Stimulated activated CD8-positive, alpha-beta memory T cell treated with anti-CD3 and anti-CD28 coated beads, Interleukin-12 subunit alpha, Interleukin-12 subunit beta, amount 100 ng/mL, for 1 hour (primary cell): ENCODE measurements at places on chromosomes 4 and X.

GRCh38 chrX:70183091-70183490, 5.8 kb downstream of the DGAT2L6 start:
- no peak for DNase-seq

GRCh38 chrX:118726887-118727685, at the start of gene IL13RA1:
IL13RA1 (plus strand) TSS chrX:118727606; CDS start chrX:118727639, 33 bp downstream.
- no peak for DNase-seq

- no peak for DNase-seq
Observed at GRCh38 chr4:177907736-177908424, 465.6 kb upstream of the AGA start.

DNA sequence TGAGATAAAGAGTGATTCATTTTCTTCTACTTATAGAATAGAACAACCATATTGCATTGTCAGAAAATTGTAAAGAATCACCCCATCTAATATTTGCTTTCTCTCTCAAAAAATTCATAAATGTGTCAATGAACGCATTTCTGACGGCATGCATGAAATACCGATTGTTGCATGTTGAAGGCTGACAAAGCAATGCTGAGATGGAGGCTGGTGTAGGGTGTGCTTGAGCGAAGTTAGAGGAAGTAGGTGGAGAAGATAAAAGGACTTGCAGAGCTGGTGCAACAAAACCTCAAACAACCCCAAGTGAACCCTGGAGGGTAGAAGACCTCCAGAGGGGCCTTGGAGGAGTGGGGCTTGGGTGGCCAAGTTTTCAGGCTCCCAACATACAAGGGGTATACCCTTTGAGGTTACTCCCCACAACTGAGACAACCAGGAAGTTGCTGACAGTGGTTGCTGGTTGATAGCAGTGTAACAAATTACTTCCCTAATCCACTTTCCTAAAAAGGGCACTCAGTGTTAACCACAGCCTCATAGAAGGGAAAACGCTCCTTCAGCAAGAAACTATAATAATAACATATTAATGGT, 452.7 kb downstream of the NLGN4X start:
- DNase-seq: no peak

DNA sequence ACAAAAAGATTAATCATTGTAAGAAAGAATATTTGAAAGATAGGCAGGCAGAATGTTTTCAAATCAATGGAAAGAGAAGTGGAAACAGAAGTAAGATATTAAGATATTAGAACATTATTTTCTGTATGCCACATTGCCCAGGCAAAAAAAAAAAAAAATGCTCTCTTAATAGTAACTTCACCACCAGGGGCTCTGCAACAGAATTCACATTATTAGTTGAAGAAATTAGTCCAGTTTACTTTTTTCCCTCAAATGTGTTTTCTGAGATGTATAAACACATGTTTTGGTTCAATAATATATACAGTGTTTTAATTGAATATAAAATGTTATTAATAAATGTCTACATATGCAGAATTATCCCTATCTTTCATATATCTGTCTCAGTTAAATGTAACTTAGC, 78.0 kb upstream of the ADAD1 start:
- DNase-seq: no peak

DNA sequence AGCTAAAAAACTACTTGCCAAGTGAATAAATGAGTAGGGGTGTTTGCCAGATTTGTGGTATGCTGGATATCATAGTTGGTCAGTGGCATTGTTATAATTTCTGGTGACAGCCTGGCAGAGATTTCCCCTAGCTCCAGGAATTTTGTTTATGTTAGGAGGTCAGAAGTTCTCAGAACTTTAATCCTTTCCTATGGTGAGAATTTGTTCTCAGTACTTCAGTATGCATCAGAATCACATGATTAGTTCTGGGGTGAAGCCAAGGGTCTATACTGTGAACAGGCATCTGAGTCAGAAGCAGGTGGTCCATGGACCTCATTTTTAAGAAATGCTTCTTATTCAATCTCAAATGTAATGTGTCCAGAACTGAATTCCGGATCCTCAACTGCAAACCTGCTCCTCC, 10.5 kb downstream of the RASSF6 start:
- no peak for DNase-seq

GRCh38 chr4:155684423-155684822, 17.8 kb downstream of the GUCY1A1 start:
- no peak for DNase-seq

- DNase-seq: no peak
Observed at GRCh38 chrX:120768681-120769080, 107.0 kb downstream of the CT47B1 start.

DNA sequence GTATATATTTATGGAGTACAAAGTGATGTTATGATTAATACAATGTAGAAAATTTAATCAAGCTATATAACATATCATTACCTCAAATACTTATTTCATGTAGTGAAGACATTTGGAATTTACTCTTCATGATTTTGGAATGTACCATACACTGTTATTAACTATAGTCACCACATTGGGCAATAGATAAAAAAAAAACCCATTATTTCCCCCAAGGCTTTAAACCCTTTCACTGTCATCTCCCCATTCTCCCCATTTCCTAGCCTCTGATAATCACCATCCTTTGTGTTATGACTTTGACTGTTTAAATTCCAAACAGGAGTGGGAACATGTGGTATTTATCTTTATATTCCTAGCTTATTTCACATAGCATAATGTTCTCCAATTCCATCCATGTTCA, 2189.1 kb upstream of the AGA start:
- no peak for DNase-seq

- DNase-seq: no peak
Observed at GRCh38 chr4:18366892-18367291, 345.3 kb upstream of the LCORL start.

GRCh38 chr4:26763063-26763462, 97.6 kb upstream of the STIM2 start:
- DNase-seq: no peak

DNA sequence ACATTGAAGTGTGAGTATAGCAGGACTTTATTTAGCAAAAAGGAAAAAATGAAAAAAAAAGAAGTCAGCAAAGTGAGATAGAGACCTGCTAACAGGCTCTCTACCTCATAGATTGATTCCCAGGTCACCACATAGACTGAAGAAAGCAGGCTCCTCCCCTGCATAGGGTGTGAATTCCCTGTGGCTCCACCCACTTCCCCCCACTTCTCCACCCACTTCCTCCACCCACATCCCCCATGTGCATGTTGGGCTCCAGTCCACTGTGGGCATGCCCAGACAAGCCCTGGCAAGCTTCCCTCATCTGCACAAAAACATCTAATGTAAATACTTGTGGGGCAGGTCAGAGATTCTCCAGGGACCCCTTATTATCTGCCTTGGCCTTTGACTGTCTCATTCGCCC, 97.8 kb downstream of the TMEM47 start:
- no peak for DNase-seq

DNA sequence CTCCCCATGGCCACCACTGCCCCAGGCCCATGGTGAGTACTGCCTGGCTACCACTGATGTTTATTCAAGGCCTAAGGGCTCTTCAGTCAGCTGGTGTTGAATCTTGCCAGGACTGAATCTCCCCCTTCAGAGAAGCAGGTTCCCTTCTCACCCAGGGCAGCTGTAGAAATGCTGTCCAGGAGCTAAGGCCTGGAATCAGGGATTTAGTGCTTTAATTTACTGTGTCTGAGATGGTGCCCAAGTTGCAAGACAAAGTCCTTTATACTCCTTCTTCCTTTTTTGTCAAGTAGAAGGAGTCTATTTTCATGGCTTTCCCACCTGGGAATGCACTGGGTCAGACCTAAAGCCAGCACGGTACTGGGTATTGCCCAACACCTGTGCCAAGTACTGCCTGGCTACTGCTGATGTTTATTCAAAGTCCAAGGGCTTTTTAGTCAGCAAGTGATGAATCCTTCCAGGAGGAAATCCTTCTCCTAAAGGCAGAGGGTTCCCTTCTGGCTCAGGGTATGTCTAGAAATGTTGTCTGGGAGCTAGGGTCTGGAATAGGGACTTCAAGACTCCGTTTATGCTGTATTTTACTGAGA, 117.6 kb upstream of the ATOH1 start:
- no peak for DNase-seq

DNA sequence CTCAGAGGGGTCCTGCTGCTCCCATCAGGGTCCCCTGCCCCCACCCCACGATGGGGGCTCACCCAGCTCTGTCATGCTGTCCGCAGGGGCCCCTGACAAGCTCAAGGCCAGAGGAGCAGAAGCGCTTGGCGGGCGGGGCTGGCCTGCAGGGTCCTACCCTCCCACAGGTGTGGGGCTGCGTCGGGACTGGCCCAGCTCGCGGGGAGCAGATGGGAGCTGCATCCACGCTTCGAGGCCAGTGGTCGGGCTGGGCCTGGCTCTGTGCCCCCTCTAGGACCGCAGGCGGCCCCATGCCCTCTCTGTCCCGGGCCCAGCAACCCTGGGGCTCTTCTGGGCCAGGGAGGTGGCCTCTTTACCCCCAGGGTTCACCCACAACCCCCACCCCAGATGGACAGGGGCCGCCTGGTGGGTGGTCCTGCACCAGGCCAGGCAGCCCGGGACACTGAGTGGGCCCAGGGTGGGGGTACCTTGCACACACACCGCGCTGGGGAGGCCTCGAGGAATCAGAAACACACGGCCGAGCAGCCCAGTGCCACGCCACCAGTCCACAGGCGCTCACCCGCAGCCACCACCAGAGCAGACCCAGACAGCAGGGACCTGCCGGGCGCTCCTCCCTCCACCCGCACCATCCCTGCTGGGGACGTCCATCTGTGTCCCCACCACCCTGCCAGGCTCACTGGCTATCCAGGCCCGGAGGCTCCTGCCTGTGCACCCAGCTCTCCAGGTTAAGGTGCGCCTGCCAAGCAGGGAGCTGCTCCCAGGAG, 30.0 kb downstream of the TACC3 start:
- no peak for DNase-seq

GRCh38 chr4:140935254-140935653, 179.1 kb upstream of the TBC1D9 start:
- DNase-seq: no peak

DNA sequence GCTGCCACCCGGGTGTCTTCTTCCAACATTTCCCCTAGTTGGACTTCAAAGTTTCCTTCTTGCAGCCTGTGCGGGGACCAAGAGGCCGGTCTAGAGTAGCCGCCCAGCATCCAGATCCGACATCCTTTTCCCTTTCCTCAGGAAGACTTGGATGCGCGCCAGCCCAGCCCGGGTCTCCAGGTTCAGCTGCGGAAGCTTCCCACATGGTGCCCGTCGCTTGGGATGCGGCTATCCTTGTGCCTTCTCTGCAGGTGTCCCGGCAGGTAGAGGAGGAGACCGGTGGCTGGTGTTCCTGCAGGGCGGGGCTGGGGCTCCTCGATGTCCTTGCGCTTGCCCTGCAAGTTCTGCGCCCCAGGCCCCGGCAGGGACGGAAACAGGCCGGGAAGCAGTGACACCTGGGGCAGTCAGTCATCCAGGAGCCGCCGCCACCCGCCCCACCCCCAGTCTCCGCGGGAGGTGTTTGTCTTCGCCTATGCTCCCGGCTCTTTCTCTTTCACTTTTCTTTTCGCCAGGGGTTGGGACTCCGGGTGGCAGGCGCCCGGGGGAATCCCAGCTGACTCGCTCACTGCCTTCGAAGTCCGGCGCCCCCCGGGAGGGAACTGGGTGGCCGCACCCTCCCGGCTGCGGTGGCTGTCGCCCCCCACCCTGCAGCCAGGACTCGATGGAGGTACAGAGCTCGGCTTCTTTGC, at the start of gene IL15:
TSS of gene IL15 (plus strand) at position 502 of the 689 bp plus-strand sequence. CDS start 82,882 bp downstream, outside the sequence.
- peak; percentile 12 for DNase-seq

- no peak for DNase-seq
Observed at GRCh38 chr4:26854701-26855100, 5.9 kb upstream of the STIM2 start.

GRCh38 chr4:185955826-185956543, 113.0 kb upstream of the TLR3 start:
- no peak for DNase-seq

- DNase-seq: no peak
Observed at GRCh38 chrX:96480081-96480480, 204.6 kb upstream of the DIAPH2 start.

DNA sequence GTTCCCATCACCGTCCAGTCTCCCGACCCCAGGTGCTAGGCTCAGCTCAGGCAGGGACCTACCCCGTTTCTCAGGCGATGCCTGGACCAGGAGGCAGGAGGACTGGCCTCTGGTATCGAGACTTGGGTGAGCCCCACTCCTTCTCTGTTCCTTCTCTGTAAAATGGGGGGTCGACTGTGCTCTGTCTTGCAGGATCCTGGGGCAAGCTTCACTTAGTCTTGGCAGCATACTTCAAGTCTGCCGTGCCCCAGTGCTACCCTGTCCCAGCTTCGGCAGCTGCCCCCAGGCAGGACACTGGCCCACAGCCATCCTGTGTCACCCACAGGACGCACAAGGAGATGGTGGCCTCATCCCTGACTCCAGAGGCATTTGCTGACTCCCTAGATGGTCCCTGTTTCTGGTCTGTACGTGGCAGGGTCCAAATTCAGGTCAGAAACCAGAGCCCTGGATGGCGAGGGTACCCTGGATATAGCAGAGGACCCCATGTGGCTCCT, 7.0 kb upstream of the HAUS7 start:
- DNase-seq: no peak

GRCh38 chrX:22389556-22390179, 117.0 kb downstream of the CBLL2 start:
- no peak for DNase-seq

- DNase-seq: no peak
Observed at GRCh38 chr4:10944321-10944720, 259.8 kb upstream of the CLNK start.

DNA sequence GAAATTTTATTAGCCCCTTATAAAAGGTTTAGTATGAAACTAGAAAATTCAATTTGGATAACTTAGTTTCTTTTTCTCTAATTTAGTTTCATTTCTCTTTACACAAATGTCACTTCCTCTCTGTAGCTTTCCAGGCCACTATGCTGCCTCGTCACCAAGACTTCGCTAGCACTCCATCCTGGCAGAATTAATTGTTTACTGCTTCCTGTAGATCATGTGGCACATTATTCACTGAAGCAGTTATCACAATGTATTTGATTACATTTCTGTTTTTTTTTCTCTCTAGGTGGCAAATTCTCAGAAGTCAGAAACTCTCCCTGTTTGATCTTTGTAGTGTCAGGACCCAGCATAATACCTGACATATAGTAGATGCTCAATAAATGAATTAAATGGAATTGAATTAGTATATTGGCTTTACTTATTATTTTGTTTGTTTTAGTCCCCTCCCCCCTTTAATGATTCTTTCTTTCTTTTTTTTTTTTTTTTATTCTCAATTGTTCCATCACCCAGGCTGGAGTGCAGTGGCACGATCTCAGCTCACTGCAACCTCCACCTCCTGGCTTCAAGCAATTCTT, 9.3 kb upstream of the SAT1 start:
- no peak for DNase-seq

DNA sequence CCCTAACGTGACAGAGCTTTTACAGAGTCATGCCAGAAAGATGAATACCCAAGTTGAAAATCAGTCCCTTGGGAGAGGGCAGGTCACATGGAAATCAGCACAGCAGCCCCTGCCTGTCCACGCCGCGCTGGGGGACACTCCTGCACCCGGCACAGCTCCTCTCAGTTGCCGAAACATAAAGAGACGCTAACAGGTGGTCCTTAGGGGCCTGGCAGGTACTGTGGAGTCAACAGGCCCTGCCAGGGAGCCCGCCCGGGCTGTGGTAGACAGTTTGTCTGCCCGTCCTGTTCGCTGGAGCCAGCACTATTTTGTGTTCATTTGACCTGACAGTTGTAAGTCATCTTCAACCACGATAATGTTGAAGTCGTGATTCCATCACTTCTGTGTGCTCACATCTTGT, 30.5 kb downstream of the NELFA start:
- no peak for DNase-seq

GRCh38 chr4:2591189-2591588, 54.7 kb downstream of the FAM193A start:
- no peak for DNase-seq

GRCh38 chrX:73847100-73847499, 284.1 kb downstream of the CHIC1 start:
- no peak for DNase-seq
